ENCODE measurements at places on chromosomes 12 and 14. TPM values are rescaled to one million over a fixed set of nuclear protein-coding genes. Genes with fewer than 3 reads are reported as not detected.

Gene GSC
- 0.55 TPM for total RNA-seq

Gene KIF5A
- total RNA-seq: 0.14 TPM

Gene KRT79
- 0.21 TPM for total RNA-seq

Gene MYBPC1
- total RNA-seq: not detected

Gene TSPAN19
- total RNA-seq: 0.18 TPM

Gene PPP2R5C
- 59.2 TPM for total RNA-seq

Gene LALBA
- not detected for total RNA-seq

Gene CNTN1
- total RNA-seq: 56.7 TPM

Gene IFNG-AS1
- not detected for total RNA-seq

Gene SLC15A4
- total RNA-seq: 18.2 TPM

Gene WASHC3
- 27.7 TPM for total RNA-seq

Gene LGR5
- total RNA-seq: not detected

Gene CPSF6
- 69.6 TPM for total RNA-seq

Gene C3AR1
- not detected for total RNA-seq

Gene KRT82
- total RNA-seq: not detected
